ENCODE measurements at places on chromosomes 4 and X.
A peak's percentile ranks its signal among the peaks of the same experiment; 100 is the strongest.

DNA sequence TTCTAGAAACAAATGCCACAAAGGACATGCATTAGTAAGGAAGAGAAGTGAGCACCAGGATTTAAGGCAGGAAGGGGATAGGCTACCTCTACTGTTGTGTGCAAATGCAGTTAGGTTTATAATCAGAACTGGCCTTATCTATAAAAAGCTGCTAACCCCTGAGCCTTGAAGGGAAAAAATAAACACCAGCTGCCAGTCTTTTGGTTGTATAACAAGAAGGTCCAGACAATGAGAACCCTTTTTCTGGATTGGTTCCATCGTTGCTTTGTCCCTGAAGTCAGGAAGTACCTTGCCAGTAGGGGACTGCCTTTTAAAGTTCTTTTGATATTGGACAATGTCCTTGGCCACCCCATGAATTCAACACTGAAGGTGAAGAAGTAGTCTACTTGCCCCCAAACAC is 126.7 kb upstream of the OTUD4 start:
- no peak for DNase-seq

GRCh38 chrX:13268874-13269273 is 51.0 kb downstream of the ATXN3L start:
- DNase-seq: no peak

DNA sequence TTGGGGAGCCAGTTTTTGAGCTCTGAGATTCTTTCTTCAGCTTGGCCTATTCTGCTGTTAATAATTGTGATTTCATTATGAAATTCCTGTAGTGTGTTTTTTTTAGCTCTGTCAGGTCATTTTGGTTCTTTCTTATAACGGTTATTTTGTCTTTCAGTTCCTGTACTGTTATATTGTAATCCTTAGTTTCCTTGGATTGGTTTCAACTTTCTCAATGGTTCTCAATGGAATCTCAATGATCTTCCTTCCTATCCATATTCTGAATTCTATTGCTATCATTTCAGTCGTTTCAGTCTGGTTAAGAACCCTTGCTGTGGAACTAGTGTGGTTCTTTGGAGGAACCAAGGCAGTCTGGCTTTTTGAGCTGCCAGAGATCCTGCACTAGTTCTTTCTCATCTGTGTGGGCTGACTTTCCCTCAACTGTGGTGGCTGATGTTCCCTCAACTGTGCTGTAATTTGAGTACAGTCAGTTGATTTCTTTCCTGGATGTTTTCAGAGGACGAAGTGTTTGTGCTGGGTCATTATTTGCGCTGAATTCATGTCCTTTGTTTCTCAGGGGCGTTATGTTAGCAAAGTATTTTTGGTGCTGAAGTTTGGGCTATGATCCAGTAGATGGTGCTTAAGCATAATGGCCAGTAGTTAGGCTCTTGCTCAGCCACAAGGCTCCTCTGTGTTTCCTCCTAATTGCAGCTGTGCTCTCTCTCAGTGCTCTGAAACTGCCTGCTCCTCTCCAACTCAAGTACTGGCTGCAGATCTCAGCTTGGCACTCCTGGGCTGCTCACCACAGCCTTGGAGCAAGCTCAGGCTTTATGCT is 27.5 kb downstream of the ENPEP start:
- DNase-seq: no peak

DNA sequence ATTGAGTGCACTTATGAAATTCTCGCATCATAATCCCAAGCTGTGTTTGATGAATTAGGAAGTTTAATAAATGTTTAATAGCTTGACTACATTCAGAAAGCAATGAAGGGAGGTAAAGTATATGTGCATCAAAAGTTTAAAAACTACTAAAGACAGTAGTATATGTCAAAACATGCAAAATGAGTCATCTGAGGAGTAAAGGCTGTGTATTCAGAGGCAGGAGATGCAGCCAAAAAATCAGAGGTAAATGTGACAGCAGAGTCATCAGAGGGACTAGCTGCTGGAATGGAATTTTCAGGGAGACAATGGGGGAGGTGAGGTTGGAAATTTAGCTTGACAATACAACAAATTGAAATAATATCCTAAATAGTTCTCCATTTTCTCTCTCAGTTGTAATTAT is 127.0 kb upstream of the FUNDC1 start:
- no peak for DNase-seq

GRCh38 chrX:63869506-63869905 is 84.5 kb upstream of the ARHGEF9 start:
- no peak for DNase-seq

GRCh38 chr4:10753336-10753735 is 68.8 kb upstream of the CLNK start:
- no peak for DNase-seq

DNA sequence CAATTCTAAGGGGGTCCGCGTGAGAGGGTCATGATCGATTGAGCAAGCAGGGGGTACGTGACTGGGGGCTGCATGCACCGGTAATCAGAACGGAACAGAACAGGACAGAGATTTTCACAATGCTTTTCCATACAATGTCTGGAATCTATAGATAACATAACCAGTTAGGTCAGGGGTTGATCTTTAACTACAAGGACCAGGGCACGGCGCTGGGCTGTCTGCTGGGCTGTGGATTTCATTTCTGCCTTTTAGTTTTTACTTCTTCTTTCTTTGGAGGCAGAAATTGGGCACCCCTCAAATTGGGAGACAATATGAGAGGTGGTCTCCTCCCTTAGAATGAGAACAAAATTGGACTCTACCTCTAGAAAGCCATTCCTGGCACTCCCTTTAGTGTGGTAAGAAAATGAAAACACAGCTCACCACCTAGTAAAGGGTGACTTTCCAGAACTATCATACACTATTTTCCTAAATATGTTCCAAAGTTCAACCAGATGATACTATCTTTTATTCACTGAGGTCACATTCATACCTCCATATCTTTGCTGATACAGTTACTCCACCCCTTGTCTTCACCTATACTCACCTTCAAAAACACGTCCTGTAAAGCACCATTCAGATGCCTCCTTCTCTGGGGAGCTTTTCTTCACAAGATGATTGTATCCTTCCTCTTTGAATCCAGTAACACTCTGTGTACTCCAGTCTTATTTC is 1058.3 kb upstream of the SLIT2 start:
- no peak for DNase-seq

DNA sequence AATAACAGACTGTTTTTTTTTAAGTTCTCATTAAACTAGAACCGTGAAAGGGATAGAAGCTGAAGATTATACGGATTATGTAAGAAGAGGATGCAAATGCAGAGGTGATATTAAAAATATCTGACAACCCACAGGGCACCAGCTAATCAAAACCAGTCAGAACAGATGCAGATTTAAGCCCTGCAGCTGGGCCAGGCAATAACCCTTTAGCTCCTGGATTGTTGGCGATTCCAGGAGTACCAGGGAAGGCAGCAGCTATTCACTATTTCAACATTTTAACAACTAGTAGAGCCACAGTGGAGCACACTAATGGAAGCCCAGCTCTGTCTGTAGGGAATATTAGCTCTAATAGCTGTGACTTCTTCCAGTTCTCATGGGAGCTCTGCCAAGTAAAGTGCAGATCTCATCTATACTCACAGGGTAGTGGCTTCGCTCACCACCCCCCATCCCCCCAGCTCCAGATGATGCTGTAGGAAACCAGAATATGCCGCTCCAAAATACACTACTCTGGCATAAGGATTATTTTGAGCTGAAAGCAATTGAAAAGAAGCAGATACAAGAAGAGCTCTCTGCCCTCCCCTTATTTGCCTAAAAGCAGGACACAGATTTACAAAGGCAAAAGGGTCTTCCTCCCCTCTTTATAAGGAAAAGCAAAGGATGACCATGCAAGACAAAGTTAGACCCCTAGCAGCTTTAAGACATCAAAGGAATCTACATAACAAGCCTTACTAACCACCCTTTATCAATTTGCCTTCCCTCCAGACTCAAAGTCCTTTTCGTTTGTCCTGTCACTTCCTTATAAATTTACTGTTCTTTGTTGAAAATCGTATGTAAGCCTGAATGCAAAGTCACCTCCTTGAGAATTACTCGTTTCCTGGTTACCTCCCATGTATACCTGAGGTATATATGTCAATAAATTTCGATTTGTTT is 13.7 kb downstream of the SCD5 start:
- peak; percentile 36 for DNase-seq

DNA sequence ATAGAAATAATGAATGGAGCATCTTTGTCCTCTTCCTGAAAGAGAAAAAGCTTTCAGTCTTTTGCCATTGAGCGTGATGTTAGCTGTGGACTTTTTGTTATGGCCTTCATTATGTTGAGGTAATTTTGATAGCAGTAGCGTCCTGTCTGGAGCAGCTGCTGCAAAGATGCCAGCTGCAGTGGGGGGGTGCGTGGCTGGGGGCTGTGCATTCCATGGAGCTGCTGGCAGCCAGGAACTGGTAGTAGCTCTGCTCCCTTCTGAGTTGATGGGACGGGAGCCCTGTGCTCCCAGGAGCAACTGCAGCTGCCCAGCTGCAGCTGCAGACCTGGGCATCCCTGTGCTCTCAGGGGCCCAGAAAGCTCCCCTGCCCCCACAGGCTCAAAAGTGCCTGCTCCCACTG is 50.4 kb downstream of the CCDC160 start:
- no peak for DNase-seq

DNA sequence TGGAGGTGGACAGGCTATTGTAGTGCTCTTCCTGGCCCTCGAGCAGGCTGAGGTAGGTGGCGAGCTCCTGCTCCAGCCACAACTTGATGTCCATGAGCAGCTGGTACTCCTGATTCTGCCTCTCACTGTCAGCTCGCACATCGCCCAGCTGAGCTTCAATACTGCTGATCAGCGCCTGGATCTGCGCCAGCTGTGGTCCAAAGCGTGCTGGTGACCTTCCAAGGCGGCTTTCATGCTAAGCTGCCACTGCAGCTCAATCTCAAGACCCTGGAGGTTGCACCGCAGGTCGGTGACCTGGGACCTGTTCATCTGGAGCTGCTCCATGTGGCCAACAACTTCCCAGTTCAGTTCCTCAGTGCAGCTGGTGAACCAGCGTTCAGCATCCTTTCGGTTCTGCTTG is 31.2 kb downstream of the LRIT3 start:
- no peak for DNase-seq

DNA sequence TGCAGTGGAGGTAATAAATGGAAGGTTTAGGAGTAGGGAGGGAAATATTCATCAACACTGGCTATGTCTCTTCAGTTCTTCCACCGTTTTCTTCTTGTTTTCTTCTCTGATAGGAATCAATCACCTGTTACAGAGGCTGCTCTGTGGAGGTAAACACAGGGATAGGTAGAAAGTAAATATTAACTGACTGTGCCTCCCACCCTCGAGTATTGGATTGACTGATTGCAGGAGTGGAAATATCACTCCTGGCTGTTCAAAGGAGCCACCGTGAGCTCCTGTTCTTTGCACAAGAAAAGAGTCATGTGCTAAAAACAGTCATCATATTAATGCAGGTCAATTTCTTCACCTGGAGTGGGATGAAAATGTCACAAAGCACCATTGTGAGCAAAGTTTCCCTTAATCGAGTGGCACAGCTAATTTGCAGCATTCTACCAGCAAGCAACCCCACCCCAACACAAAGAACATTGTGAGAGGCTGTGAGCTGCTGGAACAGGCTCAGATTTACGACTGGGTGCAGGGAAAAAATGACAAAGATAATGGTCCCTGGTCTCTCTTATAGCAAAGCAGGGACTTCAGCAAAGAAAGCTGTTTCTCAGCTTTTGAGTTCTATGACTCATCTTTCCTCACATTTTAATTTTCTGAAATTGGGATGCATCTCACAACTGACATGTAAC is 113.7 kb upstream of the TSPAN5 start:
- no peak for DNase-seq

DNA sequence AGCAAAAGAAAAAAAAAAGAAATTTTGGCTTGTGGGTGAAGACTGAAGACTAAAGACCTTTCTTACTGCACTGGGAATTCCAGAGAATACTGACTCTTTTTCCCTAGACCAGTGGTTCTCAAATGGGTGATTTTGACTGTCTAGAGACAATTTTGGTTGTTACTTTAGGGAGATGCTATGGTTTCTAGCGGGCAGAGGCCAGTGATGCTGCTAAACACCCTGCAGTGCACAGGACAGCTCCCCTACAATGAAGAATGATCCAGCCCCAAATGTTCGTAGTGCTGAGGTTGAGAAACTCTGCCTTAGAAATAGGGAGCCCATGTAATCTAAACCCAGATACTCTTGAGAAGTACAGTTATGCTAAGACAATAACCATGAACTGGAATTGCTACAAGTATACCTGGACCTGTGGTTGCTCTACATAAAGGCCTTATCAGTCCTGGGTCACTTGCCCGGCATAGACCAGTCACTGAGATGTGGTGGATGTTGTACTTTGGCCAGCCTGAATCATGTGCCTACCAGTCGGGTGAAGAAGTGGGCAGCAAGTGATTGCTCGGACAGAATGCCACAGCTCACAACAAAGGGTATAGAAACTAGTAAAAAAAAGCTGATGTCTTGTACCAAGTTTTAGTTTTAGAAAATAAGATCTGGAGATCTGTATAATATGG is 16.0 kb downstream of the ARHGAP10 start:
- DNase-seq: no peak

DNA sequence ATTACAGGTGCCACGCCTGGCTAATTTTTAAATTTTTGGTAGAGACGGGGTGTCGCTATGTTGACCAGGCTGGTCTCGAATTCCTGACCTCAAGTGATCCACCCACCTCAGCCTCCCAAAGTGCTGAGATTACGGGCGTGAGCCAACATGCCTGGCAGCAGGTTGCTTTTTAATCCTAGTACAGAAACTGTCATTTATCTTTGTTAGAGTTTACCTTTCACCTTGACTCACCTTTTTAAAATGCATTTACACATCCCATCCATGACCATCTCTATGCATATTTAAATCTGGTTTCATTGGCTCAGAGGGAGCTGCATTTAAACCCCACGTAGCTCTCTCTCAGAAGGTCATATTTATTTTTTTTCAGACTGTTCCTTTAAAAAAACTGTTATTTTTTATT is 31.9 kb downstream of the SLC16A2 start:
- DNase-seq: no peak

- no peak for DNase-seq
Observed at GRCh38 chr4:102862016-102862415, 6.8 kb upstream of the CISD2 start.

- peak; percentile 32 for DNase-seq
Observed at GRCh38 chr4:53943345-53944085, 120.9 kb downstream of the CHIC2 start.

DNA sequence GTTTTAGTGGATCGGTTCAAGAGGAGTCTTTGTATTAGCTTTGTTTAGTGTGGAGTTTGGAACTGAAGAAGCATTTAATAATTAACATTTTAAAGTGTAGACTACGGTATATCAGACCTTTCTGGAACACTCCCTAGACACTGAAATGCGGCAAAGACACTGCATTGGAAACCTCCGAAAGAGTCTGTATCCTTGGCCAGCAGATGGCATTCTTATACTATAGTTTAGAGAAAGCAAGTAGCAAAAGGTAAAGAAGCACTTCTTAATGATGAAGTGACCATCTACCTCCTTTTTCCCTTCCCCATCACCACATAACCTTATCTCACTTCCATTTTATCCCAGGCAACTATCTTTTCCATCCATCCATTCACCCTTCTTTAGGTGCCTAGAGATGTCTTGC is 7.6 kb downstream of the FABP2 start:
- peak; percentile 29 for DNase-seq

DNA sequence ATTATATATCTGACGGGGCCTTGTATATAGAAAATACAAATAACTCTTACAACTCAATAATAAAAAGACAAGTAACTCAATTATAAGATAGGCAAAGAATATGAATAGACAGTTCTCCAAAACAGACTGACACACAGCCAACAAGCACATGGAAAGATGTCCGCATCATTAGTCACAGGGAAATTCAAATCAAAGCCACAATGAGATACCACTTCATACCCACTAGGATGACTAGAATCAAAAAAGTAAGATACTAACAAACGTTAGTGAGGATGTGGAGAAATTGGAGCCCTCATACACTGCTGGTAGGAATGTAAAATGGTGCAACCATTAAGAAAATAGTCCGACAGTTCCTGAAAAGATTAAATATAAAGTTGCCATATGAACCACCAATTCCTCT is 115.7 kb downstream of the RCHY1 start:
- DNase-seq: no peak

All from NCI-H446 (cell line).